ENCODE measurements at places on chromosomes 11 and 22.

- DNase-seq, result no peak
Observed at GRCh38 chr11:68643585-68643984, 40.8 kb upstream of the GAL start.

- no peak for DNase-seq
Observed at GRCh38 chr11:46338636-46338987, 8.7 kb upstream of the DGKZ start.

DNA sequence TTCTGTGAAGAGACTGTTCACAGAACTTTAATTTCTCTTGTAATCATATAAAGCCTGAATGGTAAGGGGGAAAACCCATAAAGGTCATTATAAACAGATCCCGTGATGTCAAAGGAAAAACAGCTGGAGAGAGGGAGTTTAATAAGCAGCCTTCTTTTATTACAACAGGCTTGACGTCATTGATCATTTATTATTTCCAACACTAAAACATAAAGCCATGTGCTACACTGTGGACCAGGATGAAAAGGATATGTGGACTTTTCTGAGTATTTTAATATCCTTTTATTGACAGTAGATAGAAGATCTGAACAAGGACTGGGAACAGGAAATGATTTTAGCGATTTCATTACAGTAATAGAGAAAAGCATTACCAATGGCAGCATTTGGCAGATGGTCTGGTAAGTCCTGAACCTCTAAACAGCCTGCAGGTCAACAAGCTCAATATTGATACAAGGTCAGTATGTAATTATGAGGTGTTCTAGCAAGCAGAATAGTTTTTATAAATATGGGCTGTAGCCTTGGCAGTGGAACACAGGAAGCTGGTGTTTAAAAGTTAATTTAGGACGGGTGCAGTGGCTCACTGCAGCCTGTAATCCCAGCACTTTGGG, 25.1 kb upstream of the TPH1 start:
- DNase-seq, result no peak

DNA sequence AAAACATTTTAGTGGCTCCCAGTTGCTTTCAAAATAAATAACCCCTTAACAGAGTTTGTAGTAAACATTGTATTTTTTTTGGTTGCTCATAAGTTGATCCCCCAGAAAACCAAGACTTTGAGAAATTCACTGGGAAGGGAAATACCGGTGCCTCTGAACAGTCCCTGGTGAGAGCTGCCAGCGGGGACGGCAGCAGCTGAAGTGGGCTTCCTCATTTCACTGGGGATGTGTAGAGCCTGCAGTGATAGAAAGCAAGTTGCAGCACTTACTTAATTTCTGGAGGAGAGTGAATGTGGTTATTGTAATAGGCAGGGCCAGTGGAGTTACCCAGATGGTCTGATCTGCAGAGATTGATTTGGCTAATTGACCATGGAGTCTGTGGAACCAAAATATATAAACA, 18.6 kb upstream of the MCHR1 start:
- no peak for DNase-seq

GRCh38 chr22:31155422-31155821, 4.6 kb upstream of the RNF185 start:
- DNase-seq, result no peak

- DNase-seq, result no peak
Observed at GRCh38 chr11:68691402-68691784, 7.0 kb downstream of the GAL start.

DNA sequence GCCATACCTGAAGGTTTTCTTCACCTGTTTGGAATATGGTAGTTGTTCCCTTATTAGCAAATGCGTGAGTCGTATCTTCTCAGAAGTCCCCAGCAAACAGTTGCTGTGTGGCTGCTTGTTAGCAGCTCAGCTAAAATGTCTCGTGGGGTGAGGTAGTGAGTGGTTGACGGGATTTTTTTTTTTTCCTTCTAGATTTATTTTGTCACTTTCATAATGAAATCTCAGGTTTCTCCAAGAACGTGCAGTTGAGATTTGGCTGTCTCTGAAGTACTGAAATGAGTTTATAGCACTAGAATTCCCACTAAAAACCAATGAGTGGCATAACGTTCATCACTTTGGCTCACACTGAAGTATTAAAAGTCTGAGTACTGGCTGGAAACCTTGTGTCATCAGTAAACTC, 16.8 kb downstream of the RCN1 start:
- no peak for DNase-seq

- no peak for DNase-seq
Observed at GRCh38 chr11:102322560-102322959, 5.3 kb downstream of the BIRC3 start.

- no peak for DNase-seq
Observed at GRCh38 chr11:17163736-17164135, 44.0 kb downstream of the PIK3C2A start.

GRCh38 chr22:29784451-29785361, 17.5 kb downstream of the UQCR10 start:
- no peak for DNase-seq

DNA sequence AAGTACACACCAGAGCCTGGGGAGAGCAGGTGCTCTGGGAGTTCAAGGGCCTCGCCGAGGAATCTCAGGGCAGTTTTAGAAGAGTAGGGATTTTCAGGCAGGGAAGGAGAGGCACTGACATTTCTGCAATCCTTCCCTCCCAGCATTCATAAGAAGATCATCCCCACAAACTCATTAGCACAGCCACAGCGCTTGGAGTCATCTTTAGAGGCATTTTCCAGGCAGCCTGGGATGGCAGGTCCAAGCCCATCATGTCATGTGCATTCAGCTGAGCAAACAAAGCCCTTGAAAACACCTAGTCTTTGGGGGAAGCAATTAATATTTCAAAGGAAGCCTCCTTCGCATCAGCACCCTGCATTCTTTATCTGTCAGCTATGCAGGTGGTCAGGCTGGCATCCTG, 43.8 kb downstream of the MAP6 start:
- DNase-seq, result no peak

DNA sequence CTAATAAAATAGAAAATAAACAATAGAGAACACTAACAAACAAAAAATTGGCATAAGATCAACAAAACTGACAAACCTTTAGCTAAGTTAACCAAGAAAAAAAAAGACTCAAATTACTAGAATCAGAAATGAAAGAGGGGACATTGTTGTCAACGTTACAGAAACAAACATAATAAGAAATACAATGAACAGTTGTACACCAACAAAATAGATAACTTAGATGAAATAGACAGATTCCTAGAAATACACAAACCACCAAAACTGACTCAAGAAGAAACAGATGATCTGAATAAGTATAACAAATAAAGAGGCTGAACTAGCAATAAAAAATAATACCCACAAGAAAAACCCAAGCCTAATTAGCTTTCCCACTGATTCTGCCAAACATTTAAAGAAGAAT, 34.7 kb upstream of the TMPRSS4 start:
- DNase-seq, result no peak

GRCh38 chr11:115939731-115940421, 435.7 kb upstream of the CADM1 start:
- DNase-seq, result no peak

DNA sequence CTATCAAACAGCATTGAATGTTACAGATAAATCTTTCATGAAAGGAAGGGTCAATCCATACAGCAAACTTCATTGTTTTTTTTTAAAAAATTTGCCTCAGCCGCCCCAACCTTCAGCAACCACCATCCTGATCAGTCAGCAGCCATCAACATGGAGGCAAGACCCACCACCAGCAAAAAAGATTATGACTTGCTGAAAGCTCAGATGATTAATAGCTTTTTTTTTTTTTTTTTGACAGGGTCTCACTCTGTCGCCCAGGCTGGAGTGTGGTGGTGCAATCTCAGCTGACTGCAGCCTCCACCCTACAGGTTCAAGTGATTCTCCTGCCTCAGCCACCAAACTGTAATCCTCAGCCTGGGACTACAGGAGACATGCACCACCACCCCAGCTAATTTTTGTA, 18.0 kb upstream of the CD3E start:
- DNase-seq, result no peak
